ENCODE measurements at places on chromosomes 13 and 19.
A peak's percentile ranks its signal among the peaks of the same experiment; 100 is the strongest.

- no peak for DNase-seq
Measured at GRCh38 chr13:100566543-100566942, 22.0 kb downstream of the GGACT start.

DNA sequence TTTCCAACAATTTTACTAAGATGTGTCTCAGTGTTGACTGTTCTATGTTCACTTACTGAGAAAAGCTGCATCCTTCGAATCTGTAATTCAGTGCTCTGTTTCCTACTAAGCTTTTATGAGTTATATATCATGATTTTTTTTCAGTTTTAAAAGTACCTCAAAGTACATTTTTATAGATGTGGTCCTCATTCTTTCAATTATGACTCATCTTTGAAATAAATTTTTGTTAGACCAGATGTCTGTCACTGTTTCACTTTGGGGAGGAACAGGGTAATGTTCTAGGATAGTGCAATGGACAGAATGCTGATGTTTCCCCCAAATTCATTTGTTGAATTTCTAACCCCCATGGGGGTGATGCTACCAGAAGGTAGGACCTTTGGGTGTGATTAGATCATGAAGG is 74.8 kb downstream of the NALCN start:
- no peak for DNase-seq

DNA sequence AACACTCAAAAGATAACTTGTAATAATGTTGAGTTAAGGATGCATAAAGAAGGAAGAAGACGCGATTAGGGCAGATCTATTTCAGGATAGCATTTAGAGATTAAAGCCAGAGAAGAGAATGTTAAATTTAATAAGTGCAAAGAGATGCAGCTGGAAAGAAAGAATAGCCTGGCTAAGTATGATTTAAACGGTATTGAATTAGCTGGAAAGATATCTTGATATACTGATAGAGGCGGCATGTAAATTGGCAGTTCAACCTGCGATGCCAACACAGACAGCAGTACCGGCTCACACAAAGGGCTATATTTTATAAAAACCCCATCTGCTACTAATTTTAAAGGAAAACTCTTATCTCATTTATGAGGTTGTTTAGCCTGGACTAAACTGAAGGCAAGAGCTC is 121.4 kb downstream of the ENOX1 start:
- DNase-seq, result no peak

DNA sequence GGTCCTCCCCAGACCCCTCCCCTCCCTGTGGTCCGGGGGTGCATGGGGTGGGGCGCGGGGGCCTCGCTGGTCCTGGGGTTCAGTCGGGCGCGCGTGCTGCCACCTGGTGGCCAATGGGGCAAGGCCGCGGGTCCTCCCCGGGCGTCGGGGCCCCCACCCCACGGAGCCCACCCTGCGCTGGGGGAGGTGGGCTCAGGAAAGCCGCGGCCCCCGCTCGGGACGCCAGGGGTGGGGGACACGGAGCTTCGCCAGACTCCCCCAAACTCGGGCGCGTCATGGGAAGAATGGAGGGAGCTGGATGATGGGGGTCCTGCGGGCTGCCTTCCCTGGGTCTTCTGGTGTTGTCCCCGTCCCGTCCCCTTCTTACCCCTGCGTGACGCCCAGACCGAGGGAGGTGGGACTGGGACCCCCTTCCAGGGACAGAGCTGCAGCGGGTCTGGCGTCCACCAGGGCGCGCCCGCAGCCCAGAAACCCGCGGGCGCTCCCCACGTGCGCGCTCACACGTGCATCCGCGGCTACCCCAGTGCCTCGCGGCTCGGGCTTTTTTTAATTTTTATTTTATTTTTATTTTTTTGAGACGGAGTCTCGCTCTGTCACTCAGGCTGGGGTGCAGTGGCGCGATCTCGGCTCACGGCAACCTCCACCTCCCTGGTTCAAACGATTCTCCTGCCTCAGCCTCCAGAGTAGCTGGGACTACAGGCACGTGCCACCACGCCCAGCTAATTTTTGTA is 19.8 kb upstream of the TCF3 start:
- peak; percentile 54 for DNase-seq

DNA sequence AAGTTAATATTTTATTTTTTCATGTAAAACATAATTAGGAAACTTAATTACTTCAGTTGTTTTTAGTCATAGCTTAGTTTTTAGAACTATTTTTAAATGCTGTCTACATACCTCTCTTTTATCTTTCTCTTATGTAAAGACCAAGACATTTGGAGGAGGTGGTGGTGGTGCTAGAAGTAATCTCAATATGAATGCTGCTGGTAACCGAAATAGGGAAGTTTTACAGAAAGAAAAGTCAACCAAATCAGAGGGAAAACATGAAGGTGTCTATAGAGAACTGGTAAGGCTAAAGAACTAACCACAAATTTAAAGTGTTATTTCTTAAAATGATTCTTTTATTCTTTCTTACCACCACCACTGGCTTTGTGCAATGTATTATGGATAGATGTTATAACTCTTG is 97.3 kb downstream of the TDRD3 start:
- DNase-seq, result no peak

- no peak for DNase-seq
Measured at GRCh38 chr13:111844682-111845081, 222.3 kb upstream of the SOX1 start.

GRCh38 chr19:50482271-50482855 is 5.7 kb upstream of the GARIN5A start:
- no peak for DNase-seq

DNA sequence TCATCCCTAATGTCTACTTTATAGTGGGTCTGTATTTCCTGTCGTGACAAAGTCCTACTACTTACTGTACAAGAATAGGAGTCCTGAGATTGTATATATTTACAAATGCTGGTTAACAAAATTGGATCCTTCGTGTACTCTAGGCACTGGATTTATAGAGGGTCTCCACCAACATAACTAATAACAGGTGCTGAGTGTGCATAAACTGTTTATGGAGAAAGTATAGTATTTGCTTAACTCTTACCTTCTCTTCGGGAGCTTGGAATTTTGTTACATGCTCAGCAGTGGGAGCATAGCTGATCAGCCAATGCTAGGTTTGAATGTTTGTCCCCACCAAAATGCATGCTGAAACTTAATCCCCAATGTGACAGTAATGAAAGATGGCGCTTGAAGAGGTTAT is 12.1 kb downstream of the ZNF442 start:
- DNase-seq, result no peak

GRCh38 chr13:73107970-73108369 is 49.2 kb downstream of the KLF5 start:
- DNase-seq, result no peak

DNA sequence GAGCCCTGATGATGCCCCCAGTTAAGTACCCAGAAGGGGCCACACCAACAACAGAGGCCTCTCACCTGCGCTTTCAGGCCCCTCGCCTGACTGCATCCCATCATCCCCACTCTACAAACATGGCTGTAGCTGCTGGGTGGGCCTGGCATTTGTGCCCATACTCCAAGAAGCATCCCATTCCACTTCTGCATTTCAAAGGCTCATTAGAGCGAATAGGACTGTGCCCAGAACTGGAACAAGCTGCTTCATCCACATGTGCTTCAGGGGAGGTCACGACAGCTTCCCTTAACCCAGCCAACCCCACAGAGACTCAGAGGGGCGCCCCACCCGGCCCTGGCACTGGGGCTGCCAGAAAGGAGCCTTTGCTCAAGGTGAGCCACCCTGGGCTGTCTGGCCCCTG is 156.9 kb downstream of the SIPA1L3 start:
- DNase-seq, result no peak

DNA sequence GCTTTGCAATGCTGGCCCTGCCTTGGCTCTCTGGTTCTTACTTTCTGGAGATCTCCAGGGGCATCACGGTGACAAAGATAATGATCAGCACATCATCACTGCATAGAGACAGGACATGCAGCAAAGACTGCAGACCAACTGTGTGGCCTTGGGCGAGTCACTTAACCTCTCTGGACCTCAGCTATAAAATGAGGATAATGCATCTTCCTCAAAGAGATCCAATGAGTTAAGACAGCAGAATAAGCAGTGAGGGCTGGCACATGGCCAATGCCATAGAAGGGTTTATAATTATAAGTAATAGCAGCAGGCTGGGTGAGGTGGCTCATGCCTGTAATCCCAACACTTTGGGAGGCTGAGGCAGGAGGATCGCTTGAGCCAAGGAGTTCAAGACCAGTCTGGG is 2.4 kb downstream of the MAG start:
- no peak for DNase-seq

GRCh38 chr13:27398360-27398759 is 26.1 kb upstream of the GTF3A start:
- DNase-seq, result no peak

- no peak for DNase-seq
Measured at GRCh38 chr19:11848200-11848593, 329 bp upstream of the ZNF439 start.

GRCh38 chr19:17385878-17386611 is 8.0 kb downstream of the CCDC194 start:
- DNase-seq, result peak; percentile 58

DNA sequence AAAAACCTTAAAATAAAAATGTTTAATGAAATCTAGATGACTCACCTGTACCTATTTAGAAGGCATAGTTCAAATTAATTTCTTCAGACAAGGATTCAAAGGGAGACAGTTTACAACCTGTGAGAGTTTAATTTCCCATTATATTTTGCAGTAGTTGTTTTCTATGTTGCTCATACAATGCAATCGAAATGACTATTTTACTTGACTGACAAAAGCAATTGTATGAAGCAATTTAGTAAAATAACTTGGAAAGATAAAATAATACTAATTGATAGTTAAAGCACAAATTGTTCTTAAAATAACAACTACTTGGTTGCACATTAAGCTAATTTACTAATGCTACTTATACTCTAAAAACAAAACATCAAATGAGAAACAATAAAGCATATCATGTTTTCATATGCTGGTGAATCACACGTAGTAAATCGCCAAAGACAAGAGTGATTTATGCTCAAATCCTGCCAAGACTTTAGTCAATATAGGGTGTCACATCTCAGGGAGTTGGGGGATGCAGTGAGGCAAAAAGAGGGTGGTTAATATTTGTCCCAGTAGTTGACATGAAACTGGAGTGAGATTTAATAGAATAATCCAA is 6.4 kb downstream of the DACH1 start:
- no peak for DNase-seq

GRCh38 chr19:8566855-8567254 is 10.4 kb downstream of the MYO1F start:
- no peak for DNase-seq

DNA sequence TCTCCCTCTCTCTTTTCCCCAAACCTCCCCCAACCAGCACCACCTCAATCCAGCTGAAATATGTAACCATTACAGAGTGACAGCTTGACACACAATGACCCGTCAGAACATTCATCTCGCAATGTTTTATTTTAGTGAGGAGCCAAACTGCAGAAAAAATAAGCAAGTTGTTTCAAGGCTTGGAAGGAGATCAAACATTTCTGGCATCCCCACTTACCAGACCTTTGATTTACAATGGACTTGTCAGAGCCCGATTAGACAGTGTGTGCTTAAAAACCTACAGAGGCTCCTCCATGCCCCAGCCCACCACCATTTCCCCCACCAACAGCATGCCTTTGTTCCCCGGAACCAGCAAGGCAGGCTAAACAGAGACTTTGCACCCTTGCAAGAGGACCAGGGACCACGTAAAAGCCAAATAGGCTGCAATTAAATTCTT is 382.8 kb upstream of the ZNF507 start:
- no peak for DNase-seq

DNA sequence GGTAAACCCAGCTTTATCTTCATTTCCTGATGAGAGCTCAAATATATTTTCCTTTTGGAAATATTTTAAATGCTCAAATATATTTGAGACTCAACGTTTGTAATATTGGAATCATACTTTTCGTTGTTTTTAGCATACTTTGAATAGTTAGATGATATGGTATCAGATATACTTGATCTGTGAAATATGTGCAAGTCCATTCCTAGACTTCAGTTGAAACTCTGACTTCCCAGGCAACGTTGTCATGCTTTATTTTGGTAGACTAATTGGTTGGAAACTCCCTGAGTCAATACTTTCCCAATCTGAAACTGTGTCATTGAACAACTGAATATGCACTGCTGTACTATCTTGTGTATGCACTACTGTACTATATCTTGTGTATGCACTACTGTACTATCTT is 378.5 kb downstream of the MYO16 start:
- no peak for DNase-seq

DNA sequence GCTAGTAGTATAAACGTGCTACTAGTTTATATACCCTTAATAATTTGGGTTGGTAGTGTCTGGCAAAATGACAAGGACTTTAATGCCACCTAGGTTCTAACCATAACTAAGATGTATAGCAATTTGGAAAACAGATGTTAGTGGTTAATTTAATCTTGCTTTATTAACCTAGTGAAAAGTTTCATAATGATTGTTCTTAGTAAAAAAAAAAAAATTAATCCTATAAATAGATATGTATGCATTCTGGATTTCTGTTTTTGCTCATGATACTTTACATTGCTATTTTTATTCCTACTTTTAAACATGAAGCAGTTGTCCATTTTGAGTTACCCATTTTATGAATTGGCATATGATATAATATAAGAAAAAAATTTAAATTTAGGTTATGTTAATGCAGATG is 36.3 kb downstream of the DGKH start:
- DNase-seq, result no peak

DNA sequence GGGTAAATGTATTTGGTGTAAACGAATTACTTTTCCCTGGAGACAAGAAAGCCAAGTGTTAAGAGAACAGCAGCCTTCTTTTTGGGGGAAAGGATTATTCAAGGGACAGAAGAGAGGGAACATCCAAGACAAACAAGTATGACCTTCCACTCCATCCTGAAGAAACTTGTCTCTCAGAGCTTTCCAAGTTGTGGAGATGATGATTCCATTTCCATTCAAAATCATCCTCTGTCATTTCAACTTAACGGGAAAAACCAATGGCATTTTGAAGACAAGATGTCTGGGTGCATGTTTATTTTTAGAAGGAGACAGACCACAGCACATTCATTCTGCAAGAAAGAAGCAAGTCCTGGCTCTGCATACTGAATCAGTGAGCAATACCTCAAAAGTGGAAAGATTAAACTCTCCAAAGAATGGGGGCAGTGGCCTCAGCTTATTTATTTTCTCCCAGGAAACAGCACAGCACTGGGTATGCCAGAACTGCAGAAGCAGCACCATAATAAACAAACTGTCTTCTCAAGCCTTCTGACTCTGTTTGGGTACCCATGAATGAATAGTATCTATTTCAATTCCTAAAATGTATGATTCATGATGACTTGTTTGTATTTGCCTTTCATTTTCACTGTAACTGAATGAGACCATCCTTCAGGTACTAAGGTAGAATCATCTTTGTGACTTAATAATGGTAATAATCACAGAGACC is 541.0 kb downstream of the RFC3 start:
- no peak for DNase-seq

GRCh38 chr19:24033963-24034342 is 53.0 kb upstream of the ZNF254 start:
- peak; percentile 18 for DNase-seq

- DNase-seq, result no peak
Measured at GRCh38 chr13:110262508-110263291, 44.3 kb downstream of the COL4A1 start.

DNA sequence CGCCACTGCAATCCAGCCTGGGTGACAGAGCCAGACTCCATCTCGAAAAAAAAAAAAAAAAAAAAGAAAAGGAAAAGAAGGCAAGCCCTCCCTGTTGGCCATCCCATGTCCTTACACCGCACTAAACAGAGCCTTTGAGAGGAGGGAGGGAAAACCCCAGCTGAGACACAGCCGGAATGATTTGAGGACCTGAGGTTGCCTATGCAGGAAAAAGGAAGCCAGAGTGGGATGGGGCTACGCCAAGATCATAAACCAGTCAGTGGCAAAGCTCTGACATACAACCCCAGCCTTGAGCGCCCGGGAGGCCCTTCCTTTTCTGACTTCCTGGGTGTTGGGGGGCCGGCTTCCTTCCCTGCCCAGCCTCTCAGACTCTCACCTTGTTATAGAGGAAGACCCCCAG is 12.5 kb upstream of the CHERP start:
- DNase-seq, result no peak

All from activated CD4-positive, alpha-beta T cell treated with anti-CD3 and anti-CD28 coated beads, Interleukin-2, amount 50 U/mL, for 1 hour (primary cell).